ENCODE measurements at places on chromosomes 7 and 10.

DNA sequence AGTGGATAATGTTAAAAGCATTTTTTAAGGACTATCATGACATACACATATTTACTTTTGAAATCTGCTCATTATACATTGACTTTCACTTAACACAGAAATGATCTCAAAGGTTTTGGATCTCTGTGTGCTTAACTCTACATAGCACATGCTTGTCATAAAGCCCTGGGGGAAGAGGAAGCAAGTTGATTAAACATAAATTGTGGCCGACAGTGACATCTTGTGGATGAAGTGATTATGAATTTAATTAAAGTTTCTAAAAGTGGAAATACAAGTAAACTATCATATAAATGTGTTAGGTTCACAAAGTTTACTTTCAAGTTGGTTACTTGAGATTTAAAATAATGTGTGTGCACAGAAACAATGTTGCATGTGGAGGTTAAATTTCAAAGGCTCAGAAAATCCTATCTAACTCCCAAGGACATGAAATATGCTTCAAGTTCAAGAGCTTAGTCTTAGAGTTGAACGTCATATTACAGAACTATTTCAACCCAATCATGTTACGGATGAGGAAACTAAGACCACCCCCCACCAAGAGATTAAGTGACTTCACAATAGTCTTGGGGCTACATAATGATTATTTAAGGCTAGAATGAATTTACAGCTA is 1247.8 kb downstream of the GATA3 start:
- peak; percentile 88 for DNase-seq

DNA sequence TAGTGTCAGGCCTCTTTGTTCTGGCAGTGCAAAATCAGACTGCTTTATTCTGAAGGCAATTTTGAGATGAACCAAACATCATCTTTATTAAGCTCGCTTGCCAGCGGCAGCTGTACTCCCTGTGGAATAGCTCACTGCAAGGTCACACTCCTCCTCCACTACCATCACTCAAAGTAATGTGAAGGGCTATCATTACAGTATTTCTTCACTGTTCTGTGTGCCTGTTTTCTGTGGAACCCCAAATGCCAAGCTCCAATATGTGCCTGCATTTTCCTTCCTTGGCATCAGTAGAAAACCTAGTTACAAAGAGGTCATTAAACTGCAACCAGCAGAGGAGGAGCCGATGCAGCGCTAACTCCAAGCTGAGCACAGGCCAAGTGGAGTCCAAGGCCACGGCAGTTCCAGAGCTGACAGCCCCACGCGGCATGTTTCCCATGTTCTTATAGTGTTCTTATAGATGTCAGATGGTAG is 21.4 kb downstream of the BCCIP start:
- DNase-seq: no peak

GRCh38 chr7:38748056-38748610 is 117.0 kb upstream of the AMPH start:
- DNase-seq: no peak

DNA sequence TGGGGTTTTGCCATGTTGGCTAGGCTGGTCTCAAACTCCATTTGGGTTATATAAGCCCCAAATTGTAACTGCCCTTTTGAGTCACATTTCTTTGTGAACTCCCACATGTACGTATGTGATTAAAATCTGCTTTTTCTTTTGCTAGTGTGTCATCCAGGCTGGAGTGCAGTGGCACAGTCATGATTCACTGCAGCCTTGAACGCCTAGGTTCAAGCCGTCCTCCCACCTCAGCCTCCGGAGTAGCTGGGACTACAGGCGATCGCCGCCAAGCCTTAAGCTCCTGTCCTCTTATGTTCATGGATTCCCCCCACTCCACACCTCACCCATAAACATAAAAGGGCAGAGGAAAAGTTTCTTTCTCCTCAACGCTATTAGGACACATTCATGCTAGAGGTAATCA is 4.4 kb upstream of the SMC3 start:
- no peak for DNase-seq
